ENCODE measurements at places on chromosomes 3 and 15. TPM values are rescaled to one million over a fixed set of nuclear protein-coding genes. Genes with fewer than 3 reads are reported as not detected.
A peak's percentile ranks its signal among the peaks of the same experiment; 100 is the strongest.

- no peak for DNase-seq
Measured at GRCh38 chr3:165884518-165884917, 47.3 kb upstream of the BCHE start.

- DNase-seq = peak; percentile 23
Measured at GRCh38 chr15:97993310-97993738, 32.8 kb downstream of the ARRDC4 start.

- no peak for DNase-seq
Measured at GRCh38 chr3:32882603-32883025, 64.8 kb downstream of the TRIM71 start.

DUOXA2 gene
- total RNA-seq = not detected

GRCh38 chr15:40029979-40030893, 8.7 kb downstream of the SRP14 start:
- no peak for DNase-seq

CRABP1 gene
- total RNA-seq = not detected

- peak; percentile 68 for DNase-seq
Measured at GRCh38 chr3:166123576-166123975, 286.4 kb upstream of the BCHE start.

DNA sequence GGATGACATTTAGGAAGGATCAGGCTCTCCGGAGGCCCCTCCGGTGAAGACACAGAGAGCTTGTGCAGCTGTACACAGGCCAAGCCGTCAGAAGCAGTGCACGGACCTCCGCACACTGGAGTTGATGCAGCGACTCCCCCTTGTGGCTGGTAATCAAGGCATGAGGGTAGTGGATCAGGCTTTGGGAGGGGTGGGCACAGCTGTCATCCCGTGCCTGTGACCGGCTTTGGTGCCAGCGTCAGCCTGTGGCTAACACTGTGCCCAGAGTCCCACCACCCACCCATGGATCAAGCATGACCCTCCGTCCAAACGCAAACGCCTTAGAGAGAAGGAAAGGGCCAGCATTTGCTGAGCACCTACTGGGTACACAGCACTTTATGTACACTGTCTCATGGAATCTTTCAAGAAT, 8.2 kb upstream of the GRIP2 start:
- peak; percentile 30 for DNase-seq

DNA sequence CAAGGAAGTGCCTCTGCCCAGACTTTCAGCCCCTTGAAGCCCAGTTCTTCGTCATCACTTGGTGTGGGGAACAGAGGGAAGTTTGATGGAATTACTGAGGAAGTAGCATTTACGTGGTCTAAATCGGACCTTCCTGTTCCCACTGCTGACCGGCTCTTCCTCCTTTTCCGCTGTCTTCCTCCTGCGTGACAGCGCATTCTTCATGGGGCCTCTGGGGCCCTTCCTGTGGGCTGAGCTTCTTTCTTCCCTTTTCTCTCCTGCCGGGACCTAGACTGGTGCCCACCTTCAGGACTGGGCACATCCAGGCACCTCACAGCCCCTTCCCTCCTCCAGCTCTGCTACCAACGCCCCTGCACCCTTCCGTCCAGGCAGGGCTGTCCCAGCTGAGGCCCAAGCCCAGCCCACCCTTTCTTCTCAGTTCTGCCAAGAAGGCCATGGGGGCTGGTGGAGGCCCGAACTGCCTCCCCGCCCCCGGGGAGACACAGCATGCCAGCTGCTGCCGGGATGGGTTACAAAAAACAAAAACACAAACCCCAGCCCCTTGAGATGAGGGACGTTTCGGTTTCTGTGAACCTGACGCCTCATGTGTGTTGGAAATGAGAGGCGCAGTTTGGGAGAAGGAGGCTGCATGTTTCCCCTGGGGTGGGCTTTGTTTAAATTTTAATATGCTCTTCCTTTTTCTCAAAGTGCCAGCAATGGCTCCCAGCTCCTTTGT, 19.1 kb downstream of the ZNF710 start:
- DNase-seq = no peak

SYNPR gene
- not detected for total RNA-seq

GRCh38 chr3:183975981-183976662, 41.6 kb downstream of the ABCC5 start:
- peak; percentile 39 for DNase-seq

GRCh38 chr15:35665896-35666536, 120.1 kb upstream of the DPH6 start:
- no peak for DNase-seq

- peak; percentile 66 for DNase-seq
Measured at GRCh38 chr3:156553705-156554356, 1.1 kb downstream of the SSR3 start.

FILIP1L gene
- total RNA-seq = not detected

All from HT1080 (cell line).